Stimulated activated CD8-positive, alpha-beta memory T cell treated with anti-CD3 and anti-CD28 coated beads, Interleukin-15, amount 100 ng/mL, for 48 hours (primary cell): ENCODE measurements at places on chromosomes 3 and 15.

GRCh38 chr3:21158861-21159542 lies 592.0 kb downstream of the ZNF385D start:
- no peak for DNase-seq

GRCh38 chr3:147191795-147192385 lies 214.5 kb downstream of the ZIC4 start:
- DNase-seq: no peak

DNA sequence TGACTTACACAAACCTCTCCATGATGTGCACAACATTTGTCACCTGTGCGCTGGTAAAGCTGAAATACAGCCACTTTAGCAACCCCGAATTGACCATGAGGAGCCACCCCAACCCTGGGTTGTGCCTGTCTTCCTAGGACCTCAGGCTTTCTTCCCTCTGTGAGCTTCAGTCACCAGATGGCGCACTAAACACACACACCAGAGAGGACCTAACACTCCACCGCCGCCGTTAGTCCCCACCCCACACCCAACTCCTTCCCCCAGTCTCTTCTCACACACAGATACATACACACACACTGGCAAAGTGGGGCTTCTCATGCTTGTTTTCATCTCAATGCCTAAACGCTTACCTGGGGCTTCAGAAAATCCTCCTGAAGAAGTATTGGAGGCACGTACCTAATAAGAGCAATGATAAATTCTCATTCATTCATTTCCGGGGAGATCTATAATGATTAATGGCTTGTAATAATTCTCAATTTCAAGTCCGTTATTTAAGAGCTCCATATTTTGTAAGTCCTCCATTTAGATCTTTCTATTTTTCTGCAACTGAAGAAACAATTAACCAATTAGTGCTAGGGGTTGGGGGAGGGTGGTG lies 2.1 kb upstream of the CCDC80 start:
- DNase-seq: peak; percentile 73

- DNase-seq: no peak
Measured at GRCh38 chr15:65405791-65406423, 16.8 kb downstream of the IGDCC4 start.

DNA sequence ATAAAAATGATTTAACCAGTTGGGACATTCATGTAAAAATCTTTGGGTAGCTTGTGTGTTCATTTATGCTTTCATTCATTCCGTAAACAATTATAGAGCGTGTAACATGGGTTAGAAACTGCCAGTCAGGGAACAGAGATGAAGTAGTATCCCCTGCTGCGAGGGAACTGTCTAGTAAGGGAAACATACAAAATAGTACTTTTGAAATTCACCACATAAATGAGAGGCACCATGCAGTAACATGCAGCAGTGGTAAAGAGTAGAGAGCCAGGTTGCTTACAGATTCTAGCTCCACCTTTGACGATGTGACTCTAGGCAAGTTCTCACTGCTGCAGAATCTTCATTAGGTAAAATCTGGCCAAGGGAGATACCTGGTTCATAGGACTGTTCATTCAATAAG lies 938 bp downstream of the DZIP3 start:
- no peak for DNase-seq

DNA sequence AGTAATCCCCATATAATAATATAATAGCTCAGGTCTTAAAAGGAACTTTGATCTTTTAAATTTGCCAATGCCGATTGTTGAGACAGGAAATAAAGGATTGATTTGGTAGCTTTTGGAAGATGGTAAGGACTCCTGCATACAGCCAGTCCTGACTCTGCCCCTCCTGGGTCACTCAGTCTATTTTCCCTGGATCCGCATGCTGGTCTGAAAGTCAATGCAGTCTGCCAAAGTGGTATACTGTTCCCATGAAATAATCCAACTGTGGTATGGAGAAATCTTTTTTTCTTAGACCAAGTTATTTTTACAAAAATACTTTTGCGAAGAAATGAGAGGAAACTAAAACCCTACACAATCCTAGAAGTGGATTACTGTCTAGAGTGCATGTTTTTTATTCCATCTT lies 191.1 kb downstream of the TIGIT start:
- DNase-seq: no peak

DNA sequence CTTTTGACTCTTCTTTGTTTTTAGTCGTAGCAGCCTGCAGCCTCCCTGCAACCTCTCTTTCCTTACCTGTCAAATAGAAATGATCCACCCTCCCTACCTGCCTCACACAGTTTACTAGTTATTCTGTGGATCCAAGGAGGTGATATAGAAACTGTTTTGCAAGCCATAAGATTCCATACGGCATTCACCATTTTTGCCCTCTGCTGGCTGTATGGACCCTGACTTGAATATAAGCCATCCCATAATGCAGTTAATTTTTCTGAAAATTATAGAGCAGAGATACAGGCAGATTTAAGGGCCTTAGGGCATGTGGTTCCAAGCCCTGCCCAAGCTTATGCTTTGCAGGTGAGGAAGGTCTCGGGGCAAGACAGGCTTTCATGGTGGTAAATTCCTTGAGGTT lies 63.8 kb downstream of the CPN2 start:
- no peak for DNase-seq

DNA sequence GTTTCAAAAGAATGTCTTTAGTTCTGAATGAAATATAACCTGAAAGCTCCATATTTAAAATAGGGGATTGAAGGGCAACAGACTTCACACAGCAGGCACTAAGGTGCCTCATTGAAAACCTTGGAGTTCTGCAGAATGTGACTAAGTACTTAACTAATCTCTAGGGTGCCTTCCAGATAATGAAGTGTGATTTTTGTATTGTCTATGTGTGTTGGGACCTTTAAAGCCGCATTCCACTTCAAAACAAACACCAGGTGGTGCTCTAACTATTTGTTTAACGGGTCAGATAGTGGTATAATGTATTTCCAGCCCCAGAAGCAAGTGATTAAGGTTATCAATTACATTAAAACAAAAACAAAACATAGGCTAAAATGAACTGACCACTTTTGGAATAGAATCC lies 28.0 kb downstream of the TFG start:
- DNase-seq: no peak

GRCh38 chr15:37115538-37115937 lies 15.2 kb upstream of the MEIS2 start:
- DNase-seq: no peak
